ENCODE measurements at places on chromosomes 5 and 9. TPM values are rescaled to one million over a fixed set of nuclear protein-coding genes. Genes with fewer than 3 reads are reported as not detected.

Gene IL4
- total RNA-seq, result not detected

Gene TICAM2
- 2.4 TPM for total RNA-seq

Gene PCDHGB7
- total RNA-seq, result 10.4 TPM

Gene GHR
- 279 TPM for total RNA-seq

Gene HMCN2
- 4.6 TPM for total RNA-seq

Gene DNAI1
- total RNA-seq, result 0.51 TPM

Gene SRP19
- 153 TPM for total RNA-seq

Gene ARPC5L
- total RNA-seq, result 13.8 TPM

Gene TUT7
- 65.1 TPM for total RNA-seq

Gene PTPRD
- total RNA-seq, result 5.1 TPM

Gene PCDHA9
- total RNA-seq, result 0.19 TPM

Gene TAF9
- total RNA-seq, result 52.6 TPM

Gene EQTN
- not detected for total RNA-seq

Gene PCDHA1
- not detected for total RNA-seq

Gene GABRA1
- not detected for total RNA-seq

Gene SLCO6A1
- total RNA-seq, result not detected

Gene CDH10
- total RNA-seq, result not detected

Gene CDC20B
- not detected for total RNA-seq

Gene DOLK
- 11.9 TPM for total RNA-seq

Gene LCN15
- not detected for total RNA-seq

Gene ADAMTS6
- 2.9 TPM for total RNA-seq

Gene TMEM215
- not detected for total RNA-seq

Gene TAF11L5
- not detected for total RNA-seq

Gene NR2F1-AS1
- total RNA-seq, result 4.1 TPM

Gene C9orf72
- total RNA-seq, result 32.8 TPM

Gene GKAP1
- total RNA-seq, result 9.3 TPM

Gene CDKN2A
- total RNA-seq, result 3.1 TPM

Gene SPATA31A7
- total RNA-seq, result not detected

Gene FAM163B
- total RNA-seq, result not detected

Gene CARD6
- total RNA-seq, result 19.2 TPM

Gene KCNV2
- not detected for total RNA-seq

Gene ATG12
- 85.2 TPM for total RNA-seq

Gene FYB1
- 28.4 TPM for total RNA-seq

Gene TMC1
- not detected for total RNA-seq

Gene TAF11L10
- total RNA-seq, result not detected

Gene CCL19
- 0.85 TPM for total RNA-seq

Gene TUSC1
- 9.9 TPM for total RNA-seq

Gene SPAG8
- 0.33 TPM for total RNA-seq

Gene CMYA5
- total RNA-seq, result 9.8 TPM

Gene KIF20A
- 2.4 TPM for total RNA-seq

Gene GPR150
- total RNA-seq, result 2.0 TPM

Gene KIF4B
- 0.17 TPM for total RNA-seq

Gene IRGM
- total RNA-seq, result not detected

Gene ZNG1C
- 21.8 TPM for total RNA-seq

Gene WNT8A
- not detected for total RNA-seq

Gene RAB3C
- total RNA-seq, result 3.4 TPM

Gene PCDH12
- 2.6 TPM for total RNA-seq

Gene POLK
- total RNA-seq, result 60.0 TPM

Gene SCGB3A2
- total RNA-seq, result not detected

Gene C5orf22
- 8.5 TPM for total RNA-seq

Gene PTGER4
- total RNA-seq, result 15.6 TPM

Measured in subcutaneous adipose tissue (tissue), 4 donors.